ENCODE measurements at places on chromosomes 5 and 9.

DNA sequence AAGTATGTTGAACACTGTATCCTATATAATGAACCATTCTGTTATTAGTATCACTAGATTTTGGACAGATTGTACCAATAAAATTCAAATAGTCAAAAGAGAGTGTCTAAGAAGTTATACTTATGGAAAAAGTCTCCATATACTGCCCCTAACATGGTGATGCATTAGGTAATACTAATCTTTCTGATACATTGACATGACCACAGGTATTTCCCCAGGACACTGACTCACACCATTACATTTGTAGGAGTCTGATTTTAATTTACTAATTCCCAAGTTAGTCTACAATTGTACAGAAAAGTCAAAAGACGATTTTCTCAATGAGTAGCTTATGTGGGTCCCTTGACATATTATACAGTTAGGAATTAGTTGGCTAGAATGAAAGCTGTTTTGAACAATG lies 593.8 kb downstream of the ISL1 start:
- no peak for DNase-seq

- no peak for DNase-seq
Observed at GRCh38 chr5:10655161-10655971, 91.5 kb downstream of the ANKRD33B start.

- no peak for DNase-seq
Observed at GRCh38 chr5:127969651-127970050, 113.9 kb upstream of the SLC12A2 start.

- DNase-seq, result peak; percentile 3
Observed at GRCh38 chr5:176736301-176736930, 73.9 kb upstream of the UNC5A start.

DNA sequence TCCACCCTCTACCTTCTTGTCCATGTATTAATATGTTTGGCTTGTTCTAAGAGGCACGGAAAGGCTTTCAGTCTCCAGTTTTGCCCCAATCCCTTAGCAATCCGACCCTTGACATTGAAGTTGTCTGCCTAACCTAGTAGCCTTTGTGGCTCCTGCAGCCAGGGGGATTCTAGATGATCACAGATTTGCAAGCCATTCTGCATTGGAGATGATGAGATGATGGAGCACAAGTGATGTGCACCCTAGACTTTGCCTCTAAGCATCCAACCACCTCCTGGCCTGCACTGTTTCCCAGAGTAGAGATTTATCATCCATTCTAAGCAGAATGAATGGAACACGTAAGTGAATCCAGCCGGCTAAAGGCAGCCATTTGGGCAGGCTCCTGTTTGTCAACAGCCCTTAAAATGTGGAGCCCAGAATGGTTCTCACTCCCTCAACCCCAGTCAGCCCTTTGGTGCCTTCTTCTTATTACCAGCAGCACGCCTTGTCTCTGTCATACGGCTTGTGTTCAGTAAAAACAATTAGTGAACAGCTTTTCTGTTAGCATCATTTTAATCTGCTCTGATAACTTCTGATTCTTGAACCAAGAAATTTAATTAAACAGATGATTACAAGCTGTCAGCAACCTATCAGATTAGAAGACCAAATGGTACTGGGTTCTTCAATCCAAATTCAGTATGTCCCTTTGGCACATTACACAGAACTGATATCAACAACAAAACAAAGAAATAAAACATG lies 5.7 kb upstream of the TRAF1 start:
- DNase-seq, result no peak

DNA sequence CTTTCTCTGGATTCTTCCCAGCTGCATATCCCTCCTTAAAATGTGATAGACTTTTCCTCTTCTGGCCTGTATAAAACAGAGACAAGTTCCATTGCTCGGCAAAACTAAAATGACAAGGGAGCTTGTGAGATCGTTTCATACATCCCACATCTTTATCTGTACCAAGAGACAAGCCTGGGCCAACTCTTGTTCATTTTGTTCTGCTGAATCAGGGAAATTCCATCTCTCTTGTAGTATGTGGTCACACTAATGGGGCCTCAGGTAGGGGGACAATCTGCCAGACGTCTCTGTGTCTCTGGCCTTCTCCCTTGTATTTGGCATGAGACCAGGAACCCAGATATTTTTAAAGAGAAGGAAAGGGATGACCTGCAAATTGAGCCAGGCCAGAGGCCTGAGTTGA lies 18.6 kb upstream of the PAPPA start:
- no peak for DNase-seq

- DNase-seq, result no peak
Observed at GRCh38 chr9:137310189-137311052, 8.3 kb upstream of the NRARP start.

DNA sequence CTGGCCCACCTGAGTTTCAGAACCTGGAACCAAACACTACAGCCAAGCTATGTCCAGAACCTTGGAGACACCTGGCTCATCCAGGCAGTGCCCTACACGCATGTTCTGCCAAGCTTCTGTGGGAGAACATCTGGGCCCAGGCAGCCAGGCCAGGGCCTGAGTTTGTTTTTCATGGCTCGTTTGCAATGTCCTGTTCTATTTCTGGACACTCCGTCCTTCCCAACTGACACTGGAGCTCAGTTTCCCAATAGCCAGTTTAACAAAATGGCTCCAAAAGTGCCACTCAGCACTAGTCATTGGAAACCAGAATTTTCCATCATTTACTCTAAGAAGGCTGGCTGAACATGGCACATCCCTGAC lies 38.6 kb downstream of the SH3RF2 start:
- DNase-seq, result no peak

DNA sequence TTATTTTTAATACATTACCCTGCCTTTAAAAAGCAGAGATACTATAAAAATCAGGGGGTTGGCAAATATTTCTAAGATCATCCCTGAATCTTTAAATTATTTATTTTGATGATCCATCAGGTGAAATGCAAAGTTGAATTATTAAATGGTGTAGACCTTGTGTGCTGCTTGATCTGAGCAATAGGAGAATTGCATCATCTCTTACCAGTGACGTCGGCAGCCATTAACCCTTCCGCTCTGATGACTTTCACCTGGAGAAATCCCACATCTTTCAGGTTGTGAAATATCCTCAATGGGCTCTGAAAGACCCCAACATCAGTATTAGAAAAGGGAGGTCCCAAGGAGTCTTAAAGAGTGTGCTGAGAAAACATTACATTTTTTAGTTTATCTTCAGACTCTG lies 270.2 kb downstream of the SLF1 start:
- DNase-seq, result no peak

- DNase-seq, result no peak
Observed at GRCh38 chr5:9042241-9042640, 503.6 kb downstream of the SEMA5A start.

DNA sequence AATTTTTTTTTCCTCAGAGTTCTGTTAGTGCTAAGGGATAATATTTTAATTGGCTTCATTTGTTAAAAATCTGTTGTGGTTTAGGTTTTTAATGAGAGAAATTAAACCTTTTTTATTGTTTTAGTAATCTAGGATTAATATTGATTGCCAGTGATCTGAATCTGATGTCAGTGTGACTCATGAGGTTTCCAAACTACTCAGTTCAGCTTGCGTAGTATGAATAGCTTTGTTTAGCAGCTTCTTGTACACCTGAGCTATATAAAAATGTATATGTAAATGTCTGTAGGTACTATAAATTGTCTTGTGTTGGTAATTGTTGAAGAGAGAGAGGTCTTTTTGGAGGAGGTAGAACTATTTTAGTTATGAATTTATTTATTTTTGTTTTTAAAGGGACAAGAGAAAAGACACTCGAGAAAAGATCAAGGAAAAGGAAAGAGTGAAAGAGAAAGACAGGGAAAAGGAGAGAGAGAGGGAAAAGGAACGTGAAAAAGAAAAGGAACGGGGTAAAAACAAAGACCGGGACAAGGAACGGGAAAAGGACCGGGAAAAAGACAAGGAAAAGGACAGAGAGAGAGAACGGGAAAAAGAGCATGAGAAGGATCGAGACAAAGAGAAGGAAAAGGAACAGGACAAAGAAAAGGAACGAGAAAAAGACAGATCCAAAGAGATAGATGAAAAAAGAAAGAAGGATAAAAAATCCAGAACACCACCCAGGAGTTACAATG lies 26.3 kb downstream of the SREK1 start:
- no peak for DNase-seq

- DNase-seq, result no peak
Observed at GRCh38 chr9:33455945-33456344, 8.6 kb upstream of the AQP3 start.

Measured in uterus (tissue), 4 donors.